GM23338 (cell line): ENCODE measurements at places on chromosomes 12 and 14.

DNA sequence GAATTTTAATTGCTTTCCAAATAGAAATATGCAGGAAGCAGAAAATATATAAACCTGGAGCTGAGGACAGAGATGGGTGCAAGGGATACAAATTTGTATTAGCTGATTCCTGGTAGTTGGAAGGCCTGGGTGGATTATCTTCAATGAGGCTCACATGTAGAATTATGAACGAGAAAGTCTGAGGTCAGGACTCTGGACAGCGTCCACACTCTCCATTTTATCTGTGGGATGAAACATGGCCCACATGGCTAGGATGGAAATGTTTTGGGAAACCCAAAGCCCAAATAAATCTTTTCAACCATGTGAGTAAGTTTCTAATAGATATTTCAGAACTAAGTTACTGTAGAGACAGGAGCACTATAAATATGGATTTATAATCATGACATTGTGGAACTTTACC is 256.1 kb downstream of the APAF1 start:
- DNase-seq = no peak

GRCh38 chr14:59244581-59244980 is 56.1 kb downstream of the DAAM1 start:
- no peak for DNase-seq

DNA sequence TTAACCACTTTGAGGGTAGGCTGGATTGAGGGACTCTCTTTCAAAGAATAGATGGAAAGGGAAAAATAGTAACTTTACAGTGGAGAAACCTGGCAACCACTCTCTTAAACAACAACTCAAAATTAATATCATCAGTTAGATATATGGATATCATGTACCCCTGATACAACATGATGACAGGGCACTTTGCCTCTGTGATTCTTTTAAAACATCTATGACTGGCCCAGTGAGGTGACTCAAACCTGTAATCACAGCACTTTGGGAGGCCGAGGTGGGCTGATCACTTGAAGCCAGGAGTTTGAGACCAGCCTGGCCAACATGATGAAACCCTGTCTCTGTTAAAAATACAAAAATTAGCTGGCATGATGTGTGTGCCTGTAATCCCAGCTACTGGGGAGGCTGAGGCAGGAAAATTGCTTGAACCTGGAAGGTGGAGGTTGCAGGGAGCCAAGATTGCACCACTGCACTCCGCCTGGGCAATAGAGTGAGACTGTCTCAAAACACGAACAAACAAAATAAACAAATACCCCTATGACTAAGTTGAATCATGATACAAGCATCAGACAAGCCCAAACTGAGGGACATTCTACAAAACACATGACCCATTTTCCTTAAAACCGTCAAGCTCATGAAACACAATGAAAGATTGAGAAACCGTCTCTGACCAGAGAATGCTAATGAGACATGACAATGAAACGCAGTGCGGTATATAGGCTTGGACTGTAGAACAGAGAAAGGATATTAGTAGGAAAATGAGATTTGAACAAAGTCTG is 26.4 kb upstream of the SLC7A8 start:
- no peak for DNase-seq

DNA sequence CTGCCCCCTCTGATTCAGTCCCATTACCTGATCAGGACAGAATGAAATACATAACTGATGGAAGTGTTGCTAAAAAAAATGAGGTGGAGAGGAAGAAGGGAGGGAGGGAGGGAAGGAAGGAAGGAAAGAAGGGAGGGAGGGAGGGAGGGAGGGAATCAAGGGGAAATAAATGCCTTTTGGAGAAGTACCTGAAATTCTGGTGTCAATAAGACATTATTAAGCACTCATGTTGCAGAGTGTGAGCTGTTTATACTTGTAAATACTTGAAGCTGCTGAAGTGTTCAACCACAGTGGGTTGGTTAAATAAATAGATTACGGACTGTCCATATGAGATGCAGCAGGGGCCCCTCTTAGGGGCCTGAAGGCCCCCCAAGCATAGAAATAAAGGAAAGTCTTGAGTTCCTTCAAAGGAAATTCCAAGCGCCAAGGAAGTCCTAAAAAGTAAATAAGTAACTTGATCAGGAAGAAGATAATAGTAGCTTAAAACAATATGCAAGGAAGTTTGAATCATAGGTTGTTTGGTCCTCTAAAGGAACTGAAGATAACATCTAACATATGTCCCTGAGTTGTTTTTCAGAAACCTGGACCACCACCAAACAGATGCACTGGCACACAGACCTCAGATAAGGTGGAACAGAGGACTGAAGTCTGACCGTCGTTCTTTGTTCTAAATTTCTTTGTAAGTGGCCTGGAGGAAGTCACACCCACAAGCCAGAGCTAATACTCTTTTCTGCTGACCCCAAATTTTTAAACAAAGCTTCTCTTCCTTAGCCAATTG is 110.8 kb downstream of the SEC23A start:
- no peak for DNase-seq

GRCh38 chr14:36784541-36784940 is 122.9 kb downstream of the PAX9 start:
- DNase-seq = no peak

DNA sequence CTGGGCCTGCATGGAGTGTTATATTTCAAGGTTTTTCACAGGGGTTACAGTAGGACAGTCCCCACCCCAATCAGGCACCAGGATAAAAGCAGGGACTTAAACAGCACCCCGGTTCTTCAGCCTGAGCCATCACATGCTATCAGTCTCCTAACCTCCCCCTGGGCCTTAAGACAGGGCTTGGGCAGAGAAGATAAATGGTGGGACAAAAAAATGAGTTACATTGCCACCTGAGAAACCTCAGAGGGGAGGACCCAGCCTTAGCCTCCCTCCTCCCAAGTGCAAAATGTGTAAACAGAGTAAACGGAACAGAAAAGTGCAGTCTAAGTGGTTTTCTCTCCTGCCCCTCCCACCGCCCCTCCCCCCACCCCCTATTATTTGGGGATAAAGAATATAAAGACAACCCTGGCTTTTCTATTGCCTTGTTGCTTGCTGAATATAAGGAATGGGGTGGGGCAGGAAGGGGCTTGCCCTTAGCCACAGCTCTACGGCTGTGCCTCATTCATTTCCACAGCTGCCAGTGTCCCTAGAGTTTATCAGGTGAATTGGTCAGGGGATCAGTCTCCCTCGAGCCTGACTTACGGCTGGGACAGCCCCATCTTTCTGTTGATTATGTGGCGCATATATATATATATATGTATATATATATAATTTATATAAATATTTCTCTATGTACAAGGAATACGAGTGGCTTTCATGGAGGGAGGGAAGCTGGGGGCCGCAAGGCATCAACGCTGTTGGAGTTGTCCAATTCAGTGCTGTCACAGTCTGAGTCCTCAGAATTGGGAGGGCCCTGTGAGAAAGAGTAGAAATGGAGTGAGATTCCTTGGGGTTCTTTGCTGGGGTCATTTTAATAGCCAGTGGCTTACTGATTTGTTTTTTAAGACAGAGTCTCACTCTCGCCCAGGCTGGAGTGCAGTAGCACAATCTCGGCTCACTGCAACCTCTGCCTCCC is 18.5 kb downstream of the MAP3K12 start:
- DNase-seq = no peak

DNA sequence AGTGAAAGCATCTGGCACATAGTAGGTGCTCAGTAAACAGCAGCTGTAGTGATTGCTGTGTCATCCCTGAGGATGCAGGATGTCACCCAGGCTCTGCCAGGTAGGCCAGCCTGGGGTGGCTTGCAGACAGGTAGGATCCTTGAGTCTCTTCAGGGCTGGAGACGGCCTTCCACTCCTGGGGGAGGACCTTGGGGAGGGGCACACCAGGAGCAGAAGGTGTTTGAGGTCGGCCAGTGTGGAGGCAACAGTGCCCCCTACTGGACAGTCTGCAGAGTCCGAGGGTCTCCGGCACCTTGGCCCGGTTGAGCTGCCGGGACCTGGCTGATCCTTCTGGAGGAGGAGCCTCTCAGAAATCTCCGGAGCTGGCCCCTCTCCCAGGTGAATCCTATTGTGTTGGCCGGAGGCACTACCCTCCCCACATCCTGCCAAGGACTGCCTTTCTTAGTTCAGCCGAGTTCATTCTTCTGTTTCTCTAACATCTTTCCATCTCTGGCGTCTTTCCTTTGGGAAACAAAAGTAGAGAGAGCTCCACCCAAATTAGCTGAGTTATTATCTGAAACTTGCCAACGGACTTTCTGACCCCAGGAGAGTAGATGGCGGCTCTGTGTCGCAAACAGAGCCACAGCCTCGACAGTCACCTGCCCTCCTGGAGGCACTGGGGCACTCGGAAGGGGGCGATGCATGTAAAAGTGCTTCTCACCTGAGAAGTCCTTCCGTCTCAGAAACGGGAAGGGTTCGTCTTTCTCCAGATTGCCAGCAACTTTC is 41.8 kb upstream of the CLMN start:
- peak; percentile 94 for DNase-seq

GRCh38 chr12:25404955-25405354 is 148.1 kb downstream of the LMNTD1 start:
- DNase-seq = peak; percentile 16

DNA sequence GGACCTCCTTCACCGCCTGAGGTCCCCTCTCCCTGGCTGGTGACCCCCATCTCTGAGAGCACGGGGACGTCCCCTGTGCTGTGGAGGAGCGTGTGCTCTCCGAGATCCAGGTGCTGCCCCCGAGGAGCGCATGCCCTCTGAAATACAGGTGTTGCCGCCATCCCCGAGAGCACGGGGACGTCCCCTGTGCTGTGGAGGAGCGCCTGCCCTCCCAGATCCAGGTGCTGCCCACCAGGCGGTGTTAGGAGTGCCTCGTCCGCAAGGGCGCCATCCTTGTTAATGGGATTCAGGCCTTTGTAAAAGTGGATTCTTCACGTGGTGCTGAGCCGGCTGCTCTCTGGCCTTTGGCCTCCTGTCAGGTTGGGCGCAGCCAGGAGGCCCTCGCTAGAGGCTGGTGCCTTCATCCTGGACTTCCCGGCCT is 10.1 kb downstream of the NOC4L start:
- no peak for DNase-seq

DNA sequence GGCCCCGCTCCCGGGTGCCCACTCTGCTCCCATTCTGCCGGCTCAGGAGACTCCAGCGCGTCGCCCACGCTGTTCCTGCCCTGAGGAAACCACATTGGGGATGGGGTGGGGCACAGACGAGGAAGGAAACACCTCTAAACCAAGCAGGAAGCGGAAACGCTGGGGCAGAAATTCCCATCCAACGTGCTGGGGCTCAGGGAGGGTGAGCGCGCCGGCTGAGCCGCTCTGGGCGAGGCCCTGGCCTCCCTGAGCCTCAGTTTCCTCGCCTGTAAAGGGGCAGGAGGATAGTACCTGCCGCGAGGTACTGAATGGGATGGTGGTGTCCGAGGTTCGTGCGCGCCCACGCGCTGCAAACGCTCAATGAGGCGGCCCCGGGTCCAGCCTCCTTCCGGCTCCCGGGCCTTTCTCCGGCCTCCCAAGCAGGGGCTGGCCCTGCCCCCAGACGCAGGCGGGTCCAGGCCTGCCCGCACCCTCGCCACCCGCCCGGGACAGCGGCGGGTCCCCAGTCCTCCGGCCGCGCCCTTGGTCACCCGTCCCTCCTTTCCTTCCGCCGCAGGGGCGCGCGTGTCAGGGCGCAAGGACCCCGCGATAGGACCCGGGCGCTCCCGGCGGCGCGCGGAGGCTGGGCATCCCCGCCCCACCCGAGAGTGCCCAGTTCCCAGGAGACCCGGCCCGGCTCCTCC is 673 bp downstream of the BEGAIN start:
- DNase-seq = peak; percentile 47

DNA sequence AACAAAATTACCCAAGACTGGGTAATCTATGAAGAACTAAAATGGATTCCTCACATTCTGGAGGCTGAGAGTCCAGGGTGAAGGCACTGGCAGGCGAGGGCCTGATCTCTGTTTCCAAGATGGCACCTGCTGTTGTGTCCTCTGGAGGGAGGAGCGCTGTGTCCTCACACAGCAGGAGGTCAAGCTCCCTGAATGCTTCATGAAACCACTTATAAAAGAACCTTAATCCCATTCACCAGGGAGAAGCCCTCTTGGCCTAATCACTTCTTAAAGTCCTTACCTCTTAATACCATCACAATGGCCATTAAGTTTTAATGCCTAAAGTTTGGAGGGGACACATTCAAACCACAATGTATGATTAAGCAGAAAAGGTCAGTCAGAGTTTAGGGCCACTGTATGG is 172.4 kb downstream of the EMP1 start:
- DNase-seq = no peak

GRCh38 chr12:25655702-25656101 is 102.6 kb upstream of the LMNTD1 start:
- DNase-seq = no peak

- DNase-seq = no peak
Observed at GRCh38 chr12:47249082-47249481, 169.3 kb upstream of the AMIGO2 start.

GRCh38 chr12:65015850-65016249 is 105.3 kb downstream of the WIF1 start:
- no peak for DNase-seq

- no peak for DNase-seq
Observed at GRCh38 chr12:43309959-43310358, 242.0 kb downstream of the ADAMTS20 start.

DNA sequence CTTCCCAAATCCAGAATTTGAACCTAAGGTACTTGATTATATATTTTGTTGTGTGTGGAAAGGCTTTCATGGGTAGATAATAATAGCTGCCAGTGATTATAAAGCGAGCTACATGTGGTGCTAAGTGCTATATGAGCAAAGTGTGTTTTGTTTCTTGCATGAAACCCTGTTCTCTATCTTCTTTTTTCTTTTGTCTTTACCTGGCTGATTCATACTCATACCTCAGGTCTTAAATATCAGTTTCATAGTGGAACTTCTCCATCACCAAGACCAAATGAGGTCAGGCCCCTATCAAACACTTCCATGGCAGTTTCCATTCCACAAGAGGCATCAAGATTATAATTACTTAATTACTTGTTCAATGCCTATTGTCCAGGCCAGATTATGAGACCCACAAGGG is 6.9 kb downstream of the MAP3K9 start:
- no peak for DNase-seq

- no peak for DNase-seq
Observed at GRCh38 chr12:33825986-33826602, 196.2 kb upstream of the ALG10 start.

GRCh38 chr14:88202286-88202685 is 120.8 kb downstream of the KCNK10 start:
- DNase-seq = no peak

DNA sequence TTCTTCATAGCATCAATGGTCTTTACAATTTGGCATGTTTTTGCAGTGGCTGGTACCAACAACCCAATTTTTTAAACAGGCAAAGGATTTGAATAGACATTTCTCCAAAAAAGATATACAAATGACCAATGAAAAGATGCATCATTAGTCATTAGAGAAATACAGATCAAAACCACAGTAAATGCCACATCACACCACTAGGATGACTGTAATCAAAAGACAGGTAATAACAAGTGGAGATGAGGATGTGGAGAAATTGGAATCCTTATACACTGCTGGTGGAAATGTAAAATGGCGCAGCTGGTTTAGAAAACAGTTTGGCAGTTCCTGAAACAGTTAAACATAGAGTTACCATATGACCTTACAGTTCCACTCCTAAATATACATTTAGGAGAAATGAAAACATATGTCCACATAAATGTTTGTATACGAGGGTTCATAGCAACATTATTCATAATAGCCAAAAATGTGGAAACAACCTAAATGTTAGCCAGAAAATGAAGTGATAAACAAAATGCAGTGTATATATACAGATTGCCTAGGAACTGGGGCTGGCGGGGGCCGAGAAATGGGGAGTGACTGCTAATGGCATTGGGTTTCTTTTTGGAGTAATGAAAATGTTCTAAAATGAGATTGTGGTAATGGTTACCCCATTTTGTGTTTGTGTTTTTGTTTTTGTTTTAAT is 55.2 kb downstream of the TGFB3 start:
- DNase-seq = no peak

- DNase-seq = peak; percentile 21
Observed at GRCh38 chr14:65356327-65356836, 56.1 kb upstream of the FUT8 start.

- no peak for DNase-seq
Observed at GRCh38 chr14:62087191-62087590, 325.0 kb downstream of the SNAPC1 start.
